ENCODE measurements at places on chromosomes 3 and 15. TPM values are rescaled to one million over a fixed set of nuclear protein-coding genes. Genes with fewer than 3 reads are reported as not detected.

Gene ZMYND10
- 0.67 TPM for total RNA-seq

Gene SLC22A14
- 0.36 TPM for total RNA-seq

Gene TMC3
- total RNA-seq: not detected

Gene SLC2A2
- not detected for total RNA-seq

Gene MKRN3
- total RNA-seq: 2.2 TPM

Gene PIERCE2
- 3.7 TPM for total RNA-seq

Gene USP13
- total RNA-seq: 14.8 TPM

Gene SAXO2
- total RNA-seq: 1.4 TPM

Gene CRABP1
- not detected for total RNA-seq

Gene DNAH12
- 0.36 TPM for total RNA-seq

Gene ACP3
- under 0.01 TPM for total RNA-seq

Gene MCF2L2
- total RNA-seq: 0.62 TPM

Gene C2CD4A
- total RNA-seq: under 0.01 TPM

Gene CCR4
- total RNA-seq: not detected

Gene DAPK2
- 1.8 TPM for total RNA-seq

Gene DUOXA1
- total RNA-seq: under 0.01 TPM

Gene SLC9A9
- total RNA-seq: 2.3 TPM

Gene CIDEC
- total RNA-seq: not detected

Gene REC114
- total RNA-seq: not detected

Gene KCNH8
- total RNA-seq: 0.73 TPM
